ENCODE measurements at places on chromosomes 6 and 20.

DNA sequence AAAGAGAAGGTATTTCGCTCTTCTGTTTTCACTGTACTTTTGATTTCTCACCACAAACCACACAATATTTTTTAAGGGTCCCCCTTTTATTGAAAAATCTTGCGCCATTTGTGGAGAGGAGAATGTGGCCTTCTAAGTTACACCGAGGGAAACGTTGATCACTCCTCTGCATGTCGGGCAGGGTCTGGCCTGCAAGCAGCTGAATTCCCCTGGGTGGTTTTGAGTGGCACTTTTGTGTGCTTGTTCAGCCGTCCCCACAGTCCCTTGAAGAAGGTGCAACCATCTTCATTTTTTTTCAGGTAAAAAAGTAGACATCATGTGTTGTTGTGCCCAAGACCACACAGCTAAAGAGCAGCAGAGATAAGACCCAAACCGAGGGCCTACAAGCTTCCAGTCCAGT is 6.1 kb downstream of the GPR31 start:
- DNase-seq = no peak

DNA sequence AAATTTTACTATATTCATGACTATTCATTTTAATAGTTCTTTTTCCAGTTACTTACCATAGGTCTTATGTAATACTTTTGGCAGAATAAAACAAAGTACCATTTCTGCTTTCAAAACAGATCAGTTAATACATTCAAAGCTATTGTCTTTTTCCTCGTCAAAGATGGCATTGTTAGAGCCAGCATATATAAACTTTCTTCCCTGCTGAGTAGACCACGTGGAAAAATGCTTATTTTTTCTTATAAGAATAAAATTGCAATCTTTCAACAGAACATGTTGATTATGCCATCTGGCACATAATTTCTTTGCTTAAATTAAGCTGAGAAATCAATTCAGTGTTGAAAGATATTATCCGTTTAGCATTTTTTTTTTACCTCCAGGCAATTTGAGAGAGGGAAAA is 34.9 kb upstream of the EXOC2 start:
- DNase-seq = no peak

DNA sequence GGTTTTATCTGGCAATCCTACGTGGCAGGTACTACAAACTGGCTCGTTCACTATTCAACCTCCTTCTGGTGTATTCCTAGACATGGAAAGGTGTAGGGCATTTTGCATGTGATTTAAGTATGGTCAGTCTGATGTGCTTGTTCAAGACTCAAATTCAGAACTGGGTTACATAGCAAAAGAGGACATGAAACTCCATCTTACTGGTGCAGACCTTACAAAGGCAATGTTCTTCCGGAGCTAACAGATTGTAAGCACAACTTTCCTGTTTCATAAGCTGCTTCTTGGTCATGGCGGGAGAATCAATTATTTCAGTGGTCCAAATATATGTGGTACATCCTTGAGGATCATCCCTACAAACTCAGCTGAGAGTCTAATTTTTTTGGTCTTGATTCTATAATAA is 703.4 kb downstream of the EPM2A start:
- DNase-seq = no peak

- DNase-seq = no peak
Observed at GRCh38 chr20:49674383-49675352, 39.0 kb downstream of the B4GALT5 start.

DNA sequence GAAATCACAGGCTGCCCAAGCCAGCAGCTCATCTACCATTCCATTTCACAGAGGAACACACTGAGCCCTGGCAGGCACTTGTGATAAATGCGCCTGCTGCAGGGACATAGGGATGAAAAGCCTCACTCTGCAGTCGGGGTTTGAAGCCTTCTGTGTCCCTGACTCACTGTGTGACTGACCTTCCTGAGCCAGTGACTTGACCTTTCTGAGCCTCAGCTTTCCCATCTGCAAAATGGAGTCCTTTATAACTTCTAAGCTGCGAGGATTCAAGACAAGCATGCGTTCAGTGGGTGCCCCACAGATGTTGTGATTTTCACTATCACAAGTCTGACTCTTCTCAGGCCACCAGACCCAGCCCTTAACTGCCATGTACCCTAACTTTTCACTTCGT is 5.5 kb downstream of the TGM2 start:
- no peak for DNase-seq

- DNase-seq = no peak
Observed at GRCh38 chr6:157249826-157250225, 73.5 kb downstream of the TMEM242 start.

DNA sequence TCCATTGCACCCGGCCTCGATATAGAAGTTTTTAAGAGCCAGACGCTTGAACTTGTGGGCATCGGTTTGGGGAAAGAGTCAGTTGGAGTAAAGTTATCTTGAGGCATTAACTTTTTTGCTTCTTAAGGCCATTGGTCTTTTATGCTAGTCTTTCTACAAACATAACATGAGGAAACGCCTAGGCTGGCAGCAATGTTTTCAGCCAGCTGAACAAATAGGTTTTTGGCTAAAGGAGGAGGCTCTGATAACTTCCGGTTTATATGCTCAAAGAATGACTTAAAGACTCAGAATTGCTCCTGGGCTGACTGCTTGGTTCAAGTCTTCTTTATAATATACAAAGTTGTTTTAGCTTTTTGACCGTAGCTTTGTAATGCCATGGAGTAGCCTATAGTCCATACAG is 46.2 kb downstream of the HLA-C start:
- DNase-seq = no peak

DNA sequence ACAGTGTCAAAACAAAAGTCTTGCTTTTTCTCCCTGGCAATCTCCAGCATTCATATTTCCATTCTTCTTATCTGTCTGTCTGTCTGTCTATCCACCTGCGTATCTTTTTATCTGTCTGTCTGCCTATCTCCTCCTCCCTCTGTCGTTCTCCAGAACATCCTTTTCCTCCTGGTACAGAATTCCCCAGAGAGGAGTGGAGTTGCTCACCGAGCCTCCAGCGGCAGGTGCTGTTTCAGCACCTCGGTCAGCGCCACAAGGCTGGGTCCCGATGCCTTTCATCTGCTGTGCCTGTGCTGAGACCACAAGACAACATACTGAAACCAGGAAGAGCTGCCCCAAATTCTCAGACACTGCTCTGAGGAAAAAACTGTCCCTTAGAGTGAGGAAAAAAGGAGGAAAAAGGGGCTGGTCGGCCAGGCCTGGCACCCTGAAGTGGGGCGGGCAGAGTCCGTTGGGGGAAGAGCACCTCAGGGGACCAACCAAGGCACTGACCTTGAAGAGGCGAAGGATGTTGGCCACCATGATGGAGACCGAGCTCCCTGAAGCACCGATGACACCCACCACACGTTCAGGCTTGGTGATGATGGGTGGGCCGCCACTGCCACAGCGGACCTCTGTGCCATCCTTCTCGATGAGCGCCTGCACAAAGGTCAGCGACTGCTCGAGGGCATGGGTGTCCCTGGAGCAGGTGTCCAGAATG is 13.3 kb downstream of the GRM4 start:
- DNase-seq = no peak

- no peak for DNase-seq
Observed at GRCh38 chr6:156189714-156190113, 587.5 kb upstream of the ARID1B start.

DNA sequence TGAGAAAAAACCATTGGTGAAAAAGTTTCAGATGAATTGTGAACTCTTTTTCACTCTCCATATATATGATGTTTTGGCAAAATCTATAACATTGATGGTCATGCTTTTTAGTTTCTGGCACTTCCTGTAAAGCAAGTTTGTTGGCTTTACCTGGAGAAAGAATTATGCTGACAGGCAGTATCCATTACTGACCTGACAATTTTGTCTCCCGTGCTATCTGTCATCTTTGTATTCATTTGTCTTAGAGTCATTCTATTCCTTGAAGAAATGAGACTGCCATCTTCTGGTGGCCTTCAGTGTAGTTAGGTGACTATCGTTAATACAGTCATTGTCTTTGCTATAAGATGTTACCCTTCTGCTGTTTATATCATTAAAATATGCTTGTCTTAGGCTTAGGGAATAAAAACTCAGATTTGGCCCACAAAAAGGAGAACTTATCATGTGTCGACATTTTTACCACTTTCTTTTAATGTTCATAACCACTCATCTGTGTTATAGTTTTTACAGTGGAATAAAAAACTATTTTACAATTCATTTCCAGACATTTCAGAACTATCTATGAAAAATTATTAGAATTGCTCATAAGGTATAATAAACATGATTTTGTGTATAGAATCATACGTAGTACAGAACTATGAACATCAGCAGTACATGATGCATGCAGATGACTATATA is 707.0 kb downstream of the EPM2A start:
- no peak for DNase-seq

DNA sequence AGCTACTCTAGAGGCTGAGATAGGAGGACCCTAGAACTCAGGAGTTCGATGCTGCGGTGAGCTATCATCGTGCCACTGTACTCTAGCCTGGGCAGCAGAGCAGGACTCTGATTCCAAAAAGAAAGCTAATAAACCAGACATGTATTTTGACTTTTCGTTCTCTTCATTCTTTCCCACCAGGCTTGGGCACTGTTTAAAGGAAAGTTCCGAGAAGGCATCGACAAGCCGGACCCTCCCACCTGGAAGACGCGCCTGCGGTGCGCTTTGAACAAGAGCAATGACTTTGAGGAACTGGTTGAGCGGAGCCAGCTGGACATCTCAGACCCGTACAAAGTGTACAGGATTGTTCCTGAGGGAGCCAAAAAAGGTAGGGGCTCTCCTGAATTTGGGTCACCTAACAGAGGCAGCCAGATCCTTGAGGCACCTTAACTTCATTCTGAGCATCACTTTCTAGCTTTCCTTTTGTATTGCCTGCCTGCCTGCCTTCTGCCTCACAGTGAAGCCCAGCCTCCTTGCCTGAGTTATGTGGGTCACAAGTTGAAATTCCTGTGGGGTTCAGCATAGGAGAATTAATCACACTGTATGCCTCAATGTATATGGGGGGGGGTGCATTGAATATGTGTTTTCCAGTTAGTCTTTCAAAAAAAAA is 3.2 kb downstream of the IRF4 start:
- no peak for DNase-seq

DNA sequence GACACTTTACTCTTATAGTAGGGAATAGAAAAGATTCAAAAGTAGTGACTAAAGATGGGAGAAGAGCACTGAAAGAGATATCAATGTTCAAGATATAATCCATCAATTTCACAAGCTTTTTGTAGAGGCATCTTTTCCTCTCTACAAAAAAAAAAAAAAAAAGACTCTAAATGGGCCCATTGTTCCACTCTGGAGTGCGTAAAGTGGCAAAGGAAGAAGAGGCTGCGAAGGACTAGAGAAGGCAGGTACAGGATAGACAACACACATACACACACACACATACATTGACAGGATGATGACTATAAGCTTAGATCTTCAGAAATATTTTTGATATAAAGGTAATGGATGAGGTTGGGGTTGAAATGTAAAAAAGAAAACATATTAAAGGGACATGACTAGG is 157.6 kb downstream of the HIVEP2 start:
- no peak for DNase-seq

DNA sequence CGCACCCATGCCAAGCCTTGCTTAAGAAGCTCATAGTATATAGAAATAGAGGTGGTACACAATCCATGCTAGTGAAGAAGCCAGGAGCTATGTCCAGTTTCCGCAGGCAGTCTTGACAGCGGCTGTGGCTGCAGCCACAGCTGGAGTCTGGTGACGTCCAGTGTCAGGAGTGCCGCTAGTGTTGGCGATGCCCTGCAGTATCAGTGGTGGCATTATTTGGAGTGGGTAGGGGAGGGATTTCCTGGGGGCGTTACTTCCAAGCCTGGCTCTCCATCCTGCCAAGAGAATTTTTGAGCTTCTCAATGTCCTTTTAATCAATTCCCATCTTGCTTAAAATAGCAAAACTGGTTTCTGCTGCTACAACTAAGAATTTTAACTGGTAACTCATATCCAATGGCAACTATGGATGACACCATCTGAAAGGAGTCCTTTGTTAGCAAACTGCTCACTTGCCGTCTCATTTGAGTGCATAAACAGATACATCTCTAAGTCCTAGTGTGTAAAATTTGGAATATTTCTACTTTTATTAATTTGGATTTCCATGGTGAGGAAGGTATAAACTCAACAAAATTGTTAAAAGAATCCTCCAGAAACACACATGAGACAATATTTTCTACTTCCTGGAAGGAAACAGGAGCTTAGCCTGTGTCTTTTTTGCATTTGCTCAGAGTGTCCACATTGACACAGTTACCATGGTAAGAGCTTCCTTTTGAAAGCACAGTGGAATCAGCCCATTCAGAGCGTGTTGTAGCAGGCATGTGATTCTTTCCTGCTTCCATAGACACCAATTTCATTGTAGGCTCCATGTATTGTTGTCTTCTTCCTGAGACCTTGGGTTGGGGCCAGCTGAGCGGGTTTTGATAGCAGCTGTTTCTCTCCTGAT is 44.6 kb upstream of the PXDC1 start:
- no peak for DNase-seq

DNA sequence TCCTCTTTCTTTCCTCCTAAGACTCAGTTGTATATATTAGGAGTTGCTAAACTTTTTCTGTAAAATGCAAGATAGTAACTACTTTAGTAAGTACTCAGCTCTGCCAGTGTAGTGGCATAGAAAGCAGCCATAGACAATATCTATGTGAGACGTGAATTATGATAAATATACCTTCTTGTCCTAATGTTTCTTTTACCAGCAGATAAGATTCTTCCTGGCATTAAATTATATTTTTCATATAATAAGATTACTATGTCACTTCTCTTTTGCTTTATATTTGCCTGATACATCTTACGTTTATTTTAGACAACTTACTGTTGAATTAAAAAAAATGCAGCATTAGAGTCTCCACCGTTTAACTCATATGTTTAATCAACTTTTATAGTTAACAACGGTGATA is 51.7 kb downstream of the HDGFL1 start:
- no peak for DNase-seq

GRCh38 chr20:63767886-63768285 is 28.3 kb downstream of the SLC2A4RG start:
- DNase-seq = no peak

- DNase-seq = no peak
Observed at GRCh38 chr6:137981758-137982157, 114.7 kb downstream of the TNFAIP3 start.

DNA sequence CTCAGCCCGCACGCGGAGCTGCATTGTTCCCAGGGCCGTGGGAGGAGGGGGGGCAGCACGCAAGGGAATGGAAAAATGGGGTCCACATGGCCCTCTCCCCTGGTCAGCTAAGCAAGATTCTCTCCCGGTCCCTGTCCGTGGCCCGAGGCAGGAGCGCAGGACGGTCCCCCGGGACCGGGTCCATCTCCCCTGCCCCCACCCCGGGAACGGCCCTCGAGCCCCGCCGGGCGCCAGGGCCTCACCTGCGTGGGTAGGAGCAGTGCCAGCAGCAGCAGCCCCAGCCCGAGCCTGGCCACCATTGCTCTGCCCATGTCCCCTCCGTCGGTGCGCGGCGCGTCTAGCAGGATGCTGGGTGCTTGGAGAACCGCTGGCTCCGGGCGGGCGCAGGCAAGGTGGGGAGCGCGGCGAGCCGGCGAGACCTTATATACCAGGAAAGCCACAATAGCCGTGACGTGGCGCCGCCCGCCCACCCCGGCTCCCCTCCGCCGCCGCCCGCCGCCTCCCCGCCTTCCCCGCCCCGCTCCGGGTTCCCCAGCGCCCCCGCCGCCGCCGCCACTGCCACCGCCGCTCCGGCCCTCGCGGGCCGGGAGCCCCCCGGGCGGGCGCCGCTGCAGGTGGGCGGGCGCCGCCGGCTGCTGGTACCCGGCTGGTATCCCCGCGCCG is at the start of gene CD24:
CD24 (minus strand) TSS at position 394 of the 663 bp plus-strand sequence; CDS start at position 311, 83 bp downstream.
- DNase-seq = no peak
